ENCODE measurements at places on chromosomes 4 and X.

DNA sequence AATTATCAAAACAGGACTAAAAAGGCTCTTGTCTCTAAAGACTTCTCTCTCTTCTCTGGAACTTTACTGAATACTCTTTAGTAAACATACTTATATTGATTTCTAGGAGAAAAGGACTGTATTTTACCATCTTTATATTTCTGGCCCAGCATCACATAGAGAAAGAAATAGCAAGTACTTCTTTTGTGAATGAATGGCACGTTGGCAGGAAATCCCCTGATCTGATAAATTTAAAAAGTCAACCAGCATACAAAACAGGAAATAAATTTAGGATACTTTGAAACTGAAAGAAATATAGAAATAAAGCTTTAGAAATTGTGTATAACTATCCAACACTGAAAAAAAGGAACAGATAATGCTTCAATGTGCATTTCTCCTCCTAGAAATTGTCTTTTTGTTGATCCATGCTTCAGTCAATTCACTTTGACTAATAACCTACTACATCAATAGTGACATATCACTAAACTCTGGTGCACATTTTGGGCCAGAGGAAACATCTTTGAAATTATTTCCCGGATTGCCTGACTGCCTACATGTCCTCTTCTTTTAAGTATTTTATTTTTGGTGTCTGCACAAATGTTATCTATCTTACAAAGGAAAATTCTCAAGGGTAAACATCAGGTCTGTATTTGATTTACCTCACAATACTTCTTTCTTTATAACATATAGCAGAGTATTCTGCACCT, 183.5 kb upstream of the FSTL5 start:
- no peak for DNase-seq

- no peak for DNase-seq
Measured at GRCh38 chrX:18964026-18964425, 19.9 kb downstream of the PHKA2 start.

DNA sequence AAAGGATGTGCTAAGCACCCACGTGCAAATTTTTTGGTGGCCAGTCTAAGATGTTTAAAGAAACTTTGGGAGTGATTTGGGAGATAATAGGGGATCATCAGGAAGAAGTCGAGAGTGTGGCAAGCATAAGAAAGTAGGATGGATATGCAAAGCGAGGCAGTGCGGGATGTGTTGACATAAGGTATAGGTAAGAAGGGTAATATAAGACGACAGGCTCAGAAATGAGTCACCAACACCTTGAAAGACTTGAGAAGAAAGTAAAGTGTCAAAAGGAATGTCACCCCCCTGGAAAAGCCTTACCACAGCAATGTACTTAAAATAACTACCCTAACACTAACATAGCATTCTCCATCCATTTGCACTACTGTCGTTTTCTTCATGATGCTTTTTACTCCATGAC, 69.8 kb upstream of the BMP2K start:
- no peak for DNase-seq

DNA sequence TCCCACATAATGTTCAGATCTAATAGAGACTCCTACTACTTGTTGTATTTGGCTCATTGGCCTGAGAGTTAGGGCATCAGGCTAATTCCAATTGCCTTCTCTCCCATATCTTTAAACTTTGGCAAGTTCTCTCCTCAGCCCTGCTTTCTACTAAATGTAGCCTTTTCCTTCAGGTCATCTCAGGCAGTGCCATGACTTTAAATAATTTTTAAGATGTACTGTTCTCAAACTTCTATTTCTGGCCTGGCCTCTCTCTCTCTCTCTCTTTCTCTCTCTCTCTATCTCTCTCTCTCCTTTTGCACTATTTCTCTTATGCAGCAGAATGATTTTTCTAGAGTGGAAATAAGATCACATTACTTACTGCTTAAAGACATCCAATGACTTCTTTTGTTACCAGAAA, 114.5 kb upstream of the PAQR3 start:
- no peak for DNase-seq

- DNase-seq, result no peak
Measured at GRCh38 chr4:103422467-103423219, 224.5 kb upstream of the CENPE start.

Measured in activated T-helper 1 cell treated with Interleukin-2 at 50 U/mL for 16 hours (primary cell).